ENCODE measurements at places on chromosomes 5 and 9. TPM values are rescaled to one million over a fixed set of nuclear protein-coding genes. Genes with fewer than 3 reads are reported as not detected.

- DNase-seq, result no peak
- no peaks in the 10 kb centered on the region for H3K27me3 ChIP-seq
- no peaks in the 10 kb centered on the region for H3K36me3 ChIP-seq
- peaks cover 32% of the 10 kb centered on the region for H3K4me1 ChIP-seq
- no peak overlapping the region for H3K27ac ChIP-seq
Observed at GRCh38 chr5:93294996-93295395, 286.0 kb downstream of the NR2F1-AS1 start.

TMEM215 gene
- not detected for total RNA-seq

DNA sequence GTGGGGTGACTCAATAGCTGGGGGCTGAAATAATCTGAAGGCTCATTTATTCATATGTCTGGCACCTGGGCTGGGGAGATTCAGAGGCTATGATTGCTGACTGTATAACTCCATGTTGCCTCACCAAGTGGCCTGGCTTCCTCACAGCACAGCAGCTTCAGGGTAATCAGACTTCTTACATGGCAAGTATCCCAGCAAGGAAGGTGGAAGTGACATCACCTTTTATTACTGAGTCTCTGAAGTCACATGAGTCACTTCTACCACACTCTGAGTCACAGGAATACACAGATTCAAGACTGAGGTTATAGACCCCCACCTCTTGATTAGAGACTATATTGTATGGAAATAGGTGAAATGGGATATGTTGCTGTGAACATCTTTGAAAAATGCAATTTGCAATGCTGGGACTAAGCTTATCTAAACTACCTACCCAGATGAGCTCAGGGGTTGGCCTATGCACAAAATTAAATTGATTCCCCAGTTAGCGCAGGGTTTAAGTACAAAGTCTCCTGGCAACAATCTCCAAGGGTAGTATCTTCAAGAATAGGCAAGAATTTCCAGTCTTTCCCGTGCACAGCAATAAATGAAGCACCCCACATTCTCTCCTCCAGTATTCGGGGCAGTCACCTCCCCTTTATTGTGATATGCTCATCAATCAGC lies 553.1 kb downstream of the LRRC70 start:
- no peaks in the 10 kb centered on the region for H3K36me3 ChIP-seq
- H3K4me1 ChIP-seq, result peaks cover 40% of the 10 kb centered on the region
- H3K4me3 ChIP-seq, result no peak overlapping the region
- H3K27ac ChIP-seq, result peak overlapping the region; percentile 78
- DNase-seq, result peak; percentile 86

SYK gene
- total RNA-seq, result 14.6 TPM

ALDOB gene
- not detected for total RNA-seq

Data from PC-3 (cell line).